ENCODE measurements at places on chromosomes 4 and X.

DNA sequence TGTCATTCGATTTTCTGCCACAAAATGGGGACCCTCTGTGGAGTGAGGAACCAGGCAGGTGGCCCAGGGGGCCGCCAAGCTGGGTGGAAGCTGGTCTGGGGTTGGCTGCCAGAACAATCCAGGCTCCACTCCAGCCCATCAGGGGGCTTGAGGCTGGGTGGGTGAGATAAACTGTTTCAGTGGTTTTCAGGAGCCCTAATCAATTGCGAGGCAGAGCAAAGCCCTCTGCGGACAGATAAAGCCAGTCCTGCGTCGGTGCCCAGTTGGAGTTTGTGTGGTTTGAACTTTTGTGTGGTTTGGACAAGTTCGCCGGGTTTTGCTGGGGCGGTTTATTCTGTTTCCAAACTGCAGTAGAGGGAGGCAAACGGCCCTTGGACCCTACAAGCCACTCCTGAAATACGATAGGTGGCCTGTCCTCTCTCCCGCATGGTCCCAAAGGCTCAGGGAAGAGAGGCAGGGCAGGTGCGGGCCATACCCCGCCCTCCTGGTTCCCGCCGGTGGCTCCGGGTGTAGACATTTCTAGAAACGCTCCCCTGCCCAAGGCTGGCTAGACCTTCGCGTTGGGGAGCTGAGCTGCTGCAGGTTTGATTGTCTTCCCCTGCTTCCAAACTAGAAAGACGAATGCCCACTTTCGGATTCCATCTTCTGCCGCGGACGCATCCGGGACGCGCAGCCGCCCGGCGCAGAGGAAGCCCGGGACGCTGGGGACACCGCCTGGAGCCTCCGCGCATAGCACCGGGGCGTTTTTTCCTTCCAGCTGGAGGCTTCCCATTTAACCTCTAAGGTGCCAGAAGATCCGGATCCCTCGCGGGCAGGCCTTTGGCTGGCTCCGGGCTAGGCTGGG is 169.0 kb upstream of the BCOR start:
- H3K4me1 ChIP-seq, result peaks cover 16% of the 10 kb centered on the region
- H3K27me3 ChIP-seq, result no peaks in the 10 kb centered on the region
- H3K36me3 ChIP-seq, result no peaks in the 10 kb centered on the region

- H3K4me3 ChIP-seq, result no peak overlapping the region
- H3K27ac ChIP-seq, result no peak overlapping the region
- peaks cover 11% of the 10 kb centered on the region for H3K4me1 ChIP-seq
- DNase-seq, result no peak
Measured at GRCh38 chr4:99054428-99054994, 34.1 kb downstream of the ADH5 start.

- H3K36me3 ChIP-seq, result no peaks in the 10 kb centered on the region
- DNase-seq, result no peak
- H3K4me3 ChIP-seq, result no peak overlapping the region
- H3K27ac ChIP-seq, result no peak overlapping the region
- H3K27me3 ChIP-seq, result no peaks in the 10 kb centered on the region
Measured at GRCh38 chr4:109077505-109077904, 225.0 kb downstream of the COL25A1 start.

DNA sequence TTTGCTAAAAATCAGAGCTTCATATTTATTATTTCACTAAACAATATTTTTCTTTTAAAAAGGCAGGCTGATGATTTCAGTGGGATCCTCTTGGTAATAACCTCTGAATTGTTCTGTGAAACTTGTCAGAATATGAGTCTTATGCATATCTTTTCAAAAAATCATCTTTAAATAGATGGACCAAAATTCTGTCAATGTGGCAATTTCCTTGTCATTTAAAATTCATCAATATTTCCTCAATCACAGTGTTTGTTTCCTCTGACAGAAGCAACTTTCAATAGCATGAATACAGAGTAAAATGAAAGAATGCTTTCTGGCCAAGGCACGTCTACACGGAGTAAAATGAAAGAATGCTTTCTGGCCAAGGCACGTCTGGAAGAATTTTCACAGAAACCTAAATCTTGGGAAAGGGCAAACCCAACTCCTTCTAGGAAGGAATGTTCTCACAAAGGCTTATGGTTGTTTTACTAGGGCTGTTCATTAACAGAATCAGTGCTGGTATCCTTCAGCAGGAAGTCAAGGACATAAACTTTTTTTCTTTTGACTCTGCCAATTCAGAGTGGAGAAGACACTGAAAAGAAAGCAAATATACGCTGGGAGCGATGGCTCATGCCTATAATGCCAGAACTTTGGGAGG is 99.0 kb upstream of the GPR34 start:
- H3K36me3 ChIP-seq, result no peaks in the 10 kb centered on the region
- peak overlapping the region; percentile 36 for H3K4me3 ChIP-seq
- no peaks in the 10 kb centered on the region for H3K27me3 ChIP-seq
- H3K4me1 ChIP-seq, result no peaks in the 10 kb centered on the region
- DNase-seq, result no peak
- H3K27ac ChIP-seq, result no peak overlapping the region

DNA sequence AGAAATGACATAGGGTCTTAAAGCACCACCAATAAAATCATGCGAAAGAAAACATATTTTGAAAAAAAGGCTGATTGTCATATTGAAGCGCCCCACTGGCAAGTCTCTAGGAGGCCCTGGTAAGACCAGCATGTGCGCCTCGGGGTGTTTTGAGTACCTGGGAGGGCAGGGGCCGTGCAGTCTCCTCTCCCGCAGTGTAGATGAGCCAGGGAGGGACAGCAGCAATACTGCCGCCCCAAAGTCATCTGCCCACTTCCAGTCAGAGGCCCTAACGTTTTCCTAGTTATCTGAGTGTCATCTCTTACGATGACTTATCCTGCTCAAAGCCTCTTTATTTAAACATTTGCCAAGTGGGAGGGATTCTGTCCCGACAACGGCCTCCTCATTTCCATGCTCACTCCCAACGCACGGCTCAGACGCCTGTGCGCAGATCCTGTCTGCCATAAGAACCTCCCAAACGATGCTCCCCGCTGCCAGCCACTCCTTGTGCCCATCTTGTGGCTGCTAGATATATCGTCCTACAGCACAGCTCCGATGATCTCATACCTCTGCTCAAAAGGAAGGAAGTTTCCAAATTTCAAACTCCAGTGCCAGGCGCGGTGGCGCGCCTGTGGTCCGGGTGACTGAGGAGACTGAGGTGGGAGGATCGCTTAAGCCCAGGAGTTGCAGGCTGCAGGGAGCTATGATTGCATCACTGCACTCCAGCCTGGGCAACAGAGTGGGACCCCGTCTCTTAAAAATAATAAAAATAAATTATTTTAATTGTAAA is 17.2 kb upstream of the SCRG1 start:
- H3K4me3 ChIP-seq, result no peak overlapping the region
- H3K27me3 ChIP-seq, result no peaks in the 10 kb centered on the region
- H3K4me1 ChIP-seq, result no peaks in the 10 kb centered on the region
- H3K36me3 ChIP-seq, result no peaks in the 10 kb centered on the region

- peaks cover 9% of the 10 kb centered on the region for H3K4me1 ChIP-seq
Measured at GRCh38 chr4:168593399-168593798, 96.5 kb downstream of the PALLD start.

GRCh38 chr4:37981425-37981824 is 21.2 kb downstream of the PTTG2 start:
- no peaks in the 10 kb centered on the region for H3K27me3 ChIP-seq
- peaks cover 23% of the 10 kb centered on the region for H3K4me1 ChIP-seq
- no peak for DNase-seq

GRCh38 chrX:109270580-109271484 is 211.1 kb downstream of the GUCY2F start:
- H3K4me1 ChIP-seq, result peaks cover 47% of the 10 kb centered on the region
- H3K36me3 ChIP-seq, result peaks cover 4% of the 10 kb centered on the region
- DNase-seq, result peak; percentile 83

GRCh38 chr4:104870495-104871233 is 276.0 kb upstream of the TET2 start:
- H3K4me1 ChIP-seq, result no peaks in the 10 kb centered on the region
- no peak overlapping the region for H3K27ac ChIP-seq
- H3K36me3 ChIP-seq, result no peaks in the 10 kb centered on the region

DNA sequence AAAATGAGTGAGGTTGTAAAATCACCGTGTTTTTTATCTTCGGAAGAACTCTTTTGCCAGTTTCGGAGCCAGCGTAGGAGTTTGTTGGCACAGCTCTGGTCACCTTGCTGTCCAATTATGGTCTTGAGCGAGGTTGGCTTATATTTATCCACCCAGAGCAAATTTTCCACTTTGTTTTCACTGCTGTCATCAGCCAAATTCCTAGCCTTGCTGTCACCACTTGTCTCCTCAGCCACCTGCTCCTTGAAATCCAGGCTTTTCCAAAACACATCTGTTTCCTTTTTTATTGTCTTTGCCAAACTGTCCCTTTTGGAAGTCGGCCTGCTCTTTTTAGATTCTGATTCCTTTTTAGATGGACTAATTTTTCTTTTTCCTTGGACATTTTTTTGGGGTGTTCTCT is 57.6 kb downstream of the RFC1 start:
- no peak overlapping the region for H3K4me3 ChIP-seq
- no peak for DNase-seq
- H3K36me3 ChIP-seq, result no peaks in the 10 kb centered on the region
- no peak overlapping the region for H3K27ac ChIP-seq
- H3K4me1 ChIP-seq, result no peaks in the 10 kb centered on the region
- H3K27me3 ChIP-seq, result no peaks in the 10 kb centered on the region

DNA sequence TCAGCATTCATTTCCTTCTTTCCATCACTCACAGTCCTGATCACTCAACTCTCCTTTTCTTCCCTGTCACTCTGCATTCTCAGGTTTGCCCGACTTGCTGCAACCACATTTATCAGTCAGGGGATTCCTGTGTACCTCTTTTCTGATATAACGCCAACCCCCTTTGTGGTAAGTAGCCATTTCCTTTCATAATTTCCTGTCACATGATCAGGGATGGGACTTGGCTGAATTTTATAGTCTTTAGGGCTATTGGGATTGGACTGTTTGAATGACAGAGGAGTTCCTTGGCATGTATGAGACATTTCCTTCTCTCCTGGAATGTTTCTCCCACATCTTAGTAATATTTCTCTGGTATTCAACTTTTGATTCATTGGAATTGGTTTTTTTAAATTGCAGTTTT is 11.0 kb downstream of the PGM2 start:
- H3K36me3 ChIP-seq, result no peaks in the 10 kb centered on the region
- no peak overlapping the region for H3K4me3 ChIP-seq
- no peaks in the 10 kb centered on the region for H3K27me3 ChIP-seq
- no peak for DNase-seq

DNA sequence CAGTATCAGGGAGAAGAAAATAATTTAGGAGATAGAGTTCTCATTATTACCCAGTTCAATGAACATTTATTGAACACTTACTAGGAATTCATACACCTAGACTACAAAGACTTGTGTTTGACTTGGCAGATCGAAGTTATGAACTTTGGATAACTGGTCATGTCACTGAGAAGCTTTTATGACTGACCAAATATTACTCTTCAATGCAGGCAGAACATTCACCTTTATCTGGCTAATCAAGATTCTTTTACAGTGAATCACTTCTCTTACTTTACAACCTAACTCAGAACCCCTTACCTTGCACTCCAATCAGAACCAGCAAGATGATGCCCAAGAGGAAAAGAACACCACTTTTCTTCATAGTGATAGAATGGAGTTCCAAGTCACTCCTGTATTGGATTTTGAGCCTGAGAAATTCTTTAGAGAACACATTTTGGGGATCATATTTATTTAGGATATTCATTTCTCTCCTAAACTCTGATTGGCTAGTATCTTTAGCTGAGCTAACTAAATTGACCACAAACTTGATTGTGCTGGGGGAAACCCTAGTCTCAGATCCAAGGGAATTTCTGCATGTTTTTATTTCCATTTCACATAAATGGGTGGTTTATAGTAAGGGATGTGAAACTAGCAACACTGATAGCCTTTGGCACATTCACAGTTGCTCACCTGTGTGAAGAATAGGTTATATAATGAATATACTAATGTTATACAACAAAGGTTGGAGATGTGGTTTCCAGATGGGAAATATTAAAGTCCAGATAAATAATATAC is at the start of gene CXCL9:
Gene CXCL9 (minus strand): TSS at position 421 of the 774 bp plus-strand sequence. CDS start 60 bp downstream, at position 361.
- DNase-seq, result no peak
- no peaks in the 10 kb centered on the region for H3K27me3 ChIP-seq
- H3K4me3 ChIP-seq, result no peak within 1 kb of the TSS
- H3K36me3 ChIP-seq, result no peaks in the 10 kb centered on the region
- no peak within 1 kb of the TSS for H3K27ac ChIP-seq

DNA sequence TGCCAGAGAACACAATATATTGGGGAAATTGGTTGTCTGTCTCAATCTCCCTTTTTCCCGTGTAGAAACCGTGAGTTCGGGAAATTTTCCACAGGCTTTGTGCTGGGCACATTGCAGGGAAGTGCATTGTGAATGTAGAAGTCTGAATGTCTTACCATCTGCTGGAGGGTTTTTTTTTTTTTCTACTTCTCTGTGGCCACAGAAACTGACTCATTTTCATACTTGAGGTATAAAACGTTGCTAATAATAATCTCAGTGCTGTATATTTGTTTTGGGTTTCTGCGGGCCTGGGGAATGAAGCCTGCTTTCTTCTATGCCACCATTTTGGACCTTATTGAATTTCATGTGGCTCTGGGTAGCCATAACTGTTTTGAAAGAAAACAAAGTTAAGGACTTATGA is 1001.2 kb downstream of the STIM2 start:
- H3K4me3 ChIP-seq, result no peak overlapping the region
- no peaks in the 10 kb centered on the region for H3K4me1 ChIP-seq
- DNase-seq, result no peak
- no peak overlapping the region for H3K27ac ChIP-seq
- no peaks in the 10 kb centered on the region for H3K36me3 ChIP-seq

- no peaks in the 10 kb centered on the region for H3K4me1 ChIP-seq
- H3K36me3 ChIP-seq, result no peaks in the 10 kb centered on the region
- no peak overlapping the region for H3K27ac ChIP-seq
- H3K27me3 ChIP-seq, result no peaks in the 10 kb centered on the region
- H3K4me3 ChIP-seq, result no peak overlapping the region
Measured at GRCh38 chrX:65755786-65756185, 88.3 kb downstream of the MSN start.
